ENCODE measurements at places on chromosomes 11 and 22. TPM values are rescaled to one million over a fixed set of nuclear protein-coding genes. Genes with fewer than 3 reads are reported as not detected.

OOSP1 gene
- not detected for total RNA-seq

F2 gene
- total RNA-seq: 3.1 TPM

FAM181B gene
- total RNA-seq: 0.03 TPM

MMP12 gene
- 0.08 TPM for total RNA-seq

SPON1 gene
- total RNA-seq: not detected

C11orf86 gene
- total RNA-seq: 73.3 TPM

TSKU gene
- total RNA-seq: 152 TPM

RASL10A gene
- 0.22 TPM for total RNA-seq

GAB4 gene
- not detected for total RNA-seq

SVIP gene
- 11.3 TPM for total RNA-seq

ST13 gene
- total RNA-seq: 159 TPM

TBRG1 gene
- 15.9 TPM for total RNA-seq

CD3G gene
- total RNA-seq: not detected

CHRM1 gene
- 0.07 TPM for total RNA-seq

MMP7 gene
- total RNA-seq: 23.4 TPM

OR51F1 gene
- not detected for total RNA-seq

PRG3 gene
- total RNA-seq: not detected

MIAT gene
- total RNA-seq: 0.22 TPM

OR4C15 gene
- not detected for total RNA-seq

HTR3A gene
- not detected for total RNA-seq

DDI1 gene
- total RNA-seq: not detected

CNIH2 gene
- total RNA-seq: 2.1 TPM

SCGB1A1 gene
- 0.37 TPM for total RNA-seq

FGF4 gene
- not detected for total RNA-seq

CTSW gene
- 0.07 TPM for total RNA-seq

GUCY1A2 gene
- total RNA-seq: 0.08 TPM

APOL5 gene
- not detected for total RNA-seq

SMIM38 gene
- 0.05 TPM for total RNA-seq

NNMT gene
- total RNA-seq: 380 TPM

SCO2 gene
- total RNA-seq: 3.9 TPM

NCF4 gene
- total RNA-seq: 0.08 TPM

DSCAML1 gene
- 0.64 TPM for total RNA-seq

DNAJB7 gene
- not detected for total RNA-seq

CSNK2A3 gene
- 1.7 TPM for total RNA-seq

KRTAP5-8 gene
- total RNA-seq: not detected

C22orf31 gene
- not detected for total RNA-seq

XKR3 gene
- not detected for total RNA-seq

MPZL2 gene
- total RNA-seq: 0.08 TPM

OR10A2 gene
- total RNA-seq: not detected

MUC2 gene
- 0.04 TPM for total RNA-seq

HSPB2 gene
- total RNA-seq: not detected

C11orf52 gene
- 0.24 TPM for total RNA-seq

Data from A549 treated with AZD2906 at 1 μM for 4 hours (cell line).